ENCODE measurements at places on chromosomes 7 and 10.

GRCh38 chr7:106317971-106318370, 33.2 kb upstream of the NAMPT start:
- DNase-seq: no peak

- no peak for DNase-seq
Observed at GRCh38 chr10:11434324-11434723, 177.1 kb downstream of the USP6NL start.

GRCh38 chr10:86254526-86255174, 111.9 kb downstream of the GRID1 start:
- no peak for DNase-seq

DNA sequence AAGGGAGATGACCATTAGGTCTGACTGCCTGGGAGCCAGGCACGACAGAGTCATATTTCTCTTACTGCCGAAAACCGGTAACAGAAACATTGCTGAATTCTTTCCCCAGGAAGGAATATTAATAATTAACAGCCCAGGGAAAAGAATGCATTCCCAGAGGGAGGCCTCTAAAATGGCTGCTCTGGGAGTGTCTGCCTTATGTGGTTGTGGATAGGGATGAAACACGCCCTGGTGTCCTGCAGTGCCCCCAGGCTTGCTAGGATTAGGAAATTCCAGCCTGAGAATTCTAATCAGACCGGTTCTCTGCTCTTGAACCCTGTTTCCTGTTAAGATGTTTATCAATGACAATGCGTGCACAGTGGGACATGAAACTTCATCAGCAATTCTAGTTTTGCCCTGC, 226.7 kb downstream of the GPAM start:
- DNase-seq: no peak

GRCh38 chr7:43590862-43591557, 8.1 kb downstream of the STK17A start:
- no peak for DNase-seq

- DNase-seq: no peak
Observed at GRCh38 chr10:69640196-69640980, 10.3 kb downstream of the FAM241B start.

DNA sequence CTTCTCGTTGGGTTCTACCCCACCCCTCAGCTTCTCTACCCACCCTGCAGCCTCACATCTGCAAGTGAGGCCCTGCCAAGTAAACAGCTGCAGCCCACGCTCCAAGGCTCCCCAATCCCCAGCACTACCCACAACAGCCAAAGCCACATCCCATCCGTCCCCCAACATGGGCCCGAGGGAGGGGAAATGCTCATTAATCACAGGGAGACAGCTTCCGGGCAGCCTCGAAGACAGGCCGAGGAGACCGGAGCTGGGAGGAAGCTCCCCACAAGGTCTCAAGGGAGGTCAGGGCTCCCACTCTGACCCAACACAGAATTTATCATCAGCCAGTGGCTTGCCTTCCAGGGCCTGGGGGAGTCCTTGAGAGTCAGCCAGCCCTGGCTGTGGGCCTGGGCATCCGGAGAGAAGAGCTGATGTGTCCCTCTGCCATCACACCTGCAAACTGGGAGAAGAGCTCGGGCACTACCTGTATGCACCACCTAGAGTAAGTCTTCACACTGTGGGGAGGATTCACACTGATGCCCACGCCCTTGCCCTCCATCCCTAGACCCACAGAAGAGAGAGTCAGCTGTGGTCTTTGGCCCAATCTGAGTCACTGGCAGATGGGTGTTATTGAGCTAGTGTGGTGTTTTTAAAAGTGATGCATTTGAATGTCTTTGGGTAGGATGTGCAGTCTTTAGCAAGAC, 115.5 kb upstream of the ZMIZ1 start:
- DNase-seq: no peak

GRCh38 chr10:101938305-101939007, 94.9 kb upstream of the KCNIP2 start:
- no peak for DNase-seq

DNA sequence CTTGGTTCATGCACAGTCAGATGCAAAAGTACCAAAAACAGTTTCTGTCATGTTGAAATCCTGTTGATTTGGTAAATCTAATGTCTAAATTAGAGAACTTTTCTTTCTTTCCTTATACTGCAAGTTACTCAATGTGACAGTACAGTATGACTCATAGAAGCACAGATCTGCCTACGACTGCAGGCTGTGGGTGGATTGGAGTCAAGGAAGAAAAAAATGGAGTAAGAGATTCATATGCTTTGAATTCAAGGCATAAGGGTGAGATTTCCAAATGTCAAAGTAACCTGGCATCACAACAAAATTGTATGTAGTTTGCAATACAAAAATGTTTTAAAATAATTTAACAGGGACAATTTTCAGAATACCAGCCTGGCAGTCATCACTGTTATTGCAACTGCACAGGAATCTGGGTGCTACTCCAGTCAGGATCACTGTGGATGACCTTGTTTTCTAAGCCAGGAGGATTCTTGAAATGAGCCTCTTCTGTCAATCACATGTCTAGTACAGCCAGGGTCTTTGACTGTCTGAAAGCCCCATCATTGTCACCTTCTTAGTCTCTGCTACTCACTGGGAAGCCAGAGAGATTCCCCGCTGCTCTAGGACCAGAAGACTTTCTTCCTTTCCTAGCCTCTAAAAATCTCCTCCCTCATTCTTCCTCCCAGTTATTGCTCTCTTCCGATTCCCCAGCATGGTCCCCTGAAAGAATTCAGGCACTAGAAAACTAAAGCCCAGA, 83.6 kb downstream of the CD36 start:
- no peak for DNase-seq

DNA sequence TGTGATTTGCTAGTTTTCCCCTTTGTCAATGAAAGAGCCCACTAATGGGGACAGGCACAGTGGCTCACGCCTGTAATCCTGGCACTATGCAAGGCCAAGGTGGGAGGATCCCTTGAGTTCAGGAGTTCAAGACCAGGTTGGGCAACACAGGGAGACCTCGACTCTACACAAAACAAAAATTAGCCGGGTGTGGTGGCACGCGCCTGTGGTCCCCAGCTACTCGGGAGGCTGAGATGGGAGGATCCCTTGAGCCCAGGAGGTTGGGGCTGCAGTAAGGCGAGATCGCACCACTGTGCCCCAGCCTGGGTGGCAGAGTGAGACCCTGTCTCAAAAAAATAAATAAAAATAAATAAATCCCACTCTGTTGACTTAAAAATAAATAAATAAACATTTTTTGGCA, 5.1 kb downstream of the WIPI2 start:
- DNase-seq: no peak

GRCh38 chr7:50595491-50596102, 30.4 kb upstream of the DDC start:
- no peak for DNase-seq

DNA sequence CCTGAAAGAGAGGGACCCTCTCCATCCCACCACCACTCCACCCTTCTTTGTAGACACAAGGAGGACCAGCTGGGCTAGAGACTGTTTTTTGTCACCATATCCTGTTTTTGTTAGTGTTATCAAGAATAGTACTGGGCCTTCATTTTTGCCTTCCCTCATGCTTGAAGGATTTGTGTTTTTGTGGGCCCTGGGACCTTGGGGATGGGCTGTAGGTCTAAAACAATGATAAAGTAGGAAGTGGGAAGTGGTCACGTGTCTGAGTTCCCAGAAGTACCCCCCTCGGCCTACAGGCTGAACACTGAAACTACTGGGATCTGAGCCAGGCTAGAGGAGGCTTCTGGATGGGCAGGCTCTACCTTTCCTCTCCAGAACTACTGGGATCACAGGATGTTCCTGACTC, 8.9 kb downstream of the AGFG2 start:
- no peak for DNase-seq

- DNase-seq: peak; percentile 90
Observed at GRCh38 chr10:94362360-94363250, at the start of gene NOC3L. Gene NOC3L (minus strand): TSS chr10:94362939. CDS start chr10:94362838, 101 bp downstream.

DNA sequence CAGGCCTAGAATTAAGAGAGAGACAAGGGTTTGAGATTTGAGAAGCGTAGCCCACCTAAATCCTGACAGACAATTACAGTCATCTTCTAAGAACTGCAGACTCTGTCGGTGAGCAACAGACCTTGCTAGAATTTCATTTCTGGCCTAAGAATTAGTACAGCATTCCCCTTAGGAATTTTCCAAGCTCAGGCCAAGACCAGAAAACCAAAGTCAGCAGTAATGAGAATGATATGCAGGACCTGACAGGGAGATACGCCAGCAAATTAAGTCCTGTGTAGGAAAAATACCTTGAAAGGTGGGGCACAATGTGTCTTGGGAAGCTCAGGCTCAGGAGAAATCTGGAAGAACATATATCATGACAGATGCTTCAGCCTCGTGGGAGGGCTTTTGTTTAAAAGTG, 52.7 kb upstream of the HERPUD2 start:
- DNase-seq: no peak

- DNase-seq: no peak
Observed at GRCh38 chr7:44280993-44281721, 44.2 kb downstream of the CAMK2B start.

- DNase-seq: no peak
Observed at GRCh38 chr10:97584798-97585438, 729 bp downstream of the HOGA1 start.

GRCh38 chr7:146542101-146542500, 425.5 kb downstream of the CNTNAP2 start:
- no peak for DNase-seq

- DNase-seq: no peak
Observed at GRCh38 chr10:53025172-53025711, 252.7 kb upstream of the MBL2 start.

GRCh38 chr7:88771417-88771816, 11.9 kb downstream of the ZNF804B start:
- no peak for DNase-seq

GRCh38 chr7:129612112-129613015, 844 bp downstream of the NRF1 start:
- peak; percentile 31 for DNase-seq

- no peak for DNase-seq
Observed at GRCh38 chr7:156654511-156655234, 14.1 kb downstream of the RNF32 start.

GRCh38 chr10:112958275-112958995, 8.4 kb downstream of the TCF7L2 start:
- DNase-seq: no peak

DNA sequence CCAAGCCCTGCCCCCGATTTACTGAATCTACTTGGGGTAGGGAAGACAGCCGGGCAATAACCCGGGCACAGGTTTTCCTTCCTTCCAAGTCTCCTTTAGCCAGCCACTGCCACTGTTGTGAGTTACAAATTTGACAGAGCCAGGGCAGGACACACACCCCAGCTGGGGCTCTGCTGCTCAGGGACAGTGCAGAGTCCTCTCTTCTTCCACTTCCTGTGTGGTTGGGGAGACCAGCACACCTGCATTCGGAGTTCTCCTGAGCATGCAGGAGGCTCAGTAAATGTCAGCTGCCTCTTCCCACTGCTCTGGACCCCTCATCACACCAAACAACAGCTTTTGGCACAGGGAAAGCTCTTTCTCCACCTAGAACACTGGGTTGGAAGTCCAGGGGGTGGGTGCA, 21.3 kb downstream of the CHST15 start:
- DNase-seq: no peak

- DNase-seq: no peak
Observed at GRCh38 chr7:155811895-155812761, at the start of gene SHH. Gene SHH (minus strand): TSS chr7:155812463. CDS start chr7:155812122, 341 bp downstream.

DNA sequence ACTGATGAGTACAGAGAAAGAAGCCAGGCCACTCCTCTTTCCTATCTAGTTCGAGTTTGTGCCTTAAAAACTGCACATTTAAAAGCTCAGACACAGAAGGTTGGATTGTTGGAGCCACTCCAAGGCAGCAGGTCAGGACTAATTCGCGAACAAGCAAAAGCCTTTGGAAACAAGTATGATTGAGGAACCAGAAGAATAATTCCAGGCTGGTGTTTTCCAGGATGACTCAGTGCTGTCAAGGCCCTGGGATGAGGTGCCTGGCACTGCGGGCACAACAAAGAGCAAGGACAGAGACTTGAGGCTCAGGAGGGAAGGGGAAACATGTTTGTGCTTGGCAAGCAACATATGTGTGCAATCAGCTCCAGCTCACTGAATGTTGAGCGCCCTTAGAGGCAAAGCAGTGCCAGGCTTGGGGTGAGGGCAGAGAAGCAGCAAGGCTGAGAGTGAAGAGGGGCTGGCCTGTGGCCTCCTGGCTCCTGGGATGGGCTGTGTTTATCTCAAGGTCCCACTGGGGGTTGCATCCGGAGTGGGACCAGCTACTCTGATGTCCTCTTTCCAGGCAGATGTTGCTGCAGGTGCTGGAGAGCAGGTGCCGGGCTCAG, 44.1 kb downstream of the VSTM4 start:
- DNase-seq: no peak

DNA sequence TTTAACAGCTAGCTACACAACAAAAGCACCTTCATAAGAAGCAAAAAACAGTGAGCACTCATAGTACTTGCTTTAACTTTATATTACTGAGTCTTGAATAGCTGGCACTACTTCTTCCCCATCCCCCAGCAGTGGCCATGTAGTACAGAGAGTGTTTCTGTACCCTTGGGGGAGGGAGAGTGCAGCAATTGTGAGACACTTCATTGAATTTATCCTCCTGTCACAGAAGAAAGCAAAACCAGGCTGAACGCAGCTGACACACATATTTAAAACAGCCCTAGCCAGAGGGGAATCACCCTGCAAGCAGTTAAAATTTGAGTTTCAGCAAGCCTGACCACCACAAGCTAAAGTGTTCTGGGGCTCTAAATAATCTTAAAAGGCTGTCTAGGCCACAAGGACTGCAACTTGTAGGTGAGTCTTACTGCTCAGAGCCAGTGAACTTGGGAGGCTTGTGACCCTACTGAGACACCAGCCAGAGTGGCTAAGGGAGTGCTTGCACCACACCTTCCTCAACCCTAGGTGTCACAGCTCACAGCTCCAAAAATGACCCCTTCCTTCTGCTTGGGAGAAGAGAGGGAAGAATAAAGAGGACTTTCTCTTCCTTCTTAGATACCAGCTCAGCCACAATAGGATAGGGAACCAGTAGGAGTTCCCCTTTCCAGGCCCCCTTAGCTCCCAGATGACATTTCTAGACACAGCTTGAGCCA, 97.7 kb upstream of the MEOX2 start:
- DNase-seq: no peak

- DNase-seq: no peak
Observed at GRCh38 chr7:24701261-24702235, 55.7 kb downstream of the GSDME start.

DNA sequence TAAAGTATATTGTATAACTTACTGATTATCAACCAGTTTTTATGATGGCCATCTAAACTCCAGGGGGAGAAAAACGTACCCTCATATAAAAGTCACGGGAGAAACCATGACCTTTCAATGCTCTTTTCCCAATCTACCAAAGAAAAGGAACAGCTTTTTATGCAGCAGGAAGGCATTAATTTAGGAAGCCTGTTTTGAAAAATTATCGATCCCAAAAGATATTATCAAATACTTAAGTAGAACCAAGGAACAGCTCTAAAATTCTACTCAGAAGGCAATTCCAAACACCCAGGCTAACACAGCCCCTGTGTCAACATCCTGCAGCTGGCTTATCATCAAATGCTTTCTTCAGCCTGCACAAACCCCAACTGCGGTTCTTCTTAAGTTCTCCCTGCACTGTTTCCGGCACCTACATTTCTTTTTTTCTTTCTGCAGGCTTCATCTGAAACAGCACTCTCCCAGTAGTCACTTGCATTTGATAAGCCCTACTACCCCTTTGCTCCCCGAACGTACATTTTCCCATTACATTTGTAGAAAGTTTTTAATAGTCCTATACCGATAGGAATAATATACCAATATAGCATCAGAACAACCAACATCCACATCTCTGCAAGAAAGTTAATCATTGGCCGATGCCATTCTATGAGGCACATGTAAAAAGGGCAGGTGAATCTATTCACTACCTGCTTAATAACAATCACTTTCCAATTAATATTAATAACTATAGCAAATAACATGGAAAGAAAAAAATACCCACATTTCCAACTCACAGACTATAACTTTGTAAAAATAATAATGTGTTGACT, 47.9 kb downstream of the PIP4K2A start:
- no peak for DNase-seq

All from activated naive CD4-positive, alpha-beta T cell (primary cell).